Upper lobe of right lung (tissue), 1 donor: ENCODE measurements at places on chromosomes 3 and 15. TPM values are rescaled to one million over a fixed set of nuclear protein-coding genes. Genes with fewer than 3 reads are reported as not detected.

TMCO5A gene
- not detected for total RNA-seq

BCL2A1 gene
- 91.1 TPM for total RNA-seq

SLC15A2 gene
- 63.6 TPM for total RNA-seq

GP9 gene
- 1.2 TPM for total RNA-seq

C2CD4A gene
- total RNA-seq: 0.14 TPM

IRAK2 gene
- total RNA-seq: 5.2 TPM

CHRFAM7A gene
- total RNA-seq: 1.1 TPM

C3orf22 gene
- not detected for total RNA-seq

CCDC33 gene
- not detected for total RNA-seq

TRPM1 gene
- total RNA-seq: not detected

TEX55 gene
- total RNA-seq: not detected

MESP2 gene
- total RNA-seq: not detected

SPATA12 gene
- total RNA-seq: 0.38 TPM

UBAP1L gene
- total RNA-seq: 4.9 TPM

SNUPN gene
- total RNA-seq: 23.5 TPM

LRRN1 gene
- 5.2 TPM for total RNA-seq

KBTBD13 gene
- not detected for total RNA-seq

CYP8B1 gene
- not detected for total RNA-seq

OXSR1 gene
- total RNA-seq: 32.7 TPM

WDR49 gene
- total RNA-seq: 1.2 TPM

GRM2 gene
- total RNA-seq: 0.49 TPM

ARNT2 gene
- total RNA-seq: 12.9 TPM
